ENCODE measurements at places on chromosomes 4 and X.

GRCh38 chr4:957581-958313, 15.6 kb downstream of the DGKQ start:
- DNase-seq: no peak

DNA sequence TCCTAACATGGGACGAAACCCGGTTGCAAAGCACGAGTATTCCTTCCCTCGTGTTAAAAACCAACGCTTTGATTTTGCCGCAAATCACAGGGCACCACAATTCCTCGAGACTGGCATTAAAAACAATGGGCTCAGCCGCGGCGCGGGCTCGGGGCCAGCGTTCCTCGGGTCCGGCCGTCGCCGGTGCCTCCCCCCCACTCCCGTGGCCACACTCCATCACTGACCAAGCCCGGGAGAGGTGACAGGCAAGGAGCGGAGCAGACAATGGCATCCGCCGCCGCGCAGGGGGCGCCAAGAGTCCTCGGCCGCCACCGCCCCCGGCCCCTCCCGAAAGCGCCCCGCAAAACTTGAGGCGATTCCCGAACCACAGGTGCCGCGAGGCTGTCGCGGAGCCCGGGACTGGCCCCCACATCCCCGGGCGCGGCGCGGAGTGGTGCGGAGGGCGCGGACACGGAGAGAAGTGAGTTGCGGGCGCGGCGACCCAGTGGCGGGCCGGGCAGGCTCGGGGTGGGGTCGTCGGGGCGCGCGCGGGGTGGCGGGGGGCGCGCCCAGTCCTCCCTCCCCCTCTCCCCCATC, 445 bp downstream of the AP1S2 start:
- DNase-seq: peak; percentile 12

- DNase-seq: no peak
Measured at GRCh38 chr4:10690185-10690907, 5.8 kb upstream of the CLNK start.

- no peak for DNase-seq
Measured at GRCh38 chrX:153561337-153561736, 37.6 kb downstream of the CCNQ start.

DNA sequence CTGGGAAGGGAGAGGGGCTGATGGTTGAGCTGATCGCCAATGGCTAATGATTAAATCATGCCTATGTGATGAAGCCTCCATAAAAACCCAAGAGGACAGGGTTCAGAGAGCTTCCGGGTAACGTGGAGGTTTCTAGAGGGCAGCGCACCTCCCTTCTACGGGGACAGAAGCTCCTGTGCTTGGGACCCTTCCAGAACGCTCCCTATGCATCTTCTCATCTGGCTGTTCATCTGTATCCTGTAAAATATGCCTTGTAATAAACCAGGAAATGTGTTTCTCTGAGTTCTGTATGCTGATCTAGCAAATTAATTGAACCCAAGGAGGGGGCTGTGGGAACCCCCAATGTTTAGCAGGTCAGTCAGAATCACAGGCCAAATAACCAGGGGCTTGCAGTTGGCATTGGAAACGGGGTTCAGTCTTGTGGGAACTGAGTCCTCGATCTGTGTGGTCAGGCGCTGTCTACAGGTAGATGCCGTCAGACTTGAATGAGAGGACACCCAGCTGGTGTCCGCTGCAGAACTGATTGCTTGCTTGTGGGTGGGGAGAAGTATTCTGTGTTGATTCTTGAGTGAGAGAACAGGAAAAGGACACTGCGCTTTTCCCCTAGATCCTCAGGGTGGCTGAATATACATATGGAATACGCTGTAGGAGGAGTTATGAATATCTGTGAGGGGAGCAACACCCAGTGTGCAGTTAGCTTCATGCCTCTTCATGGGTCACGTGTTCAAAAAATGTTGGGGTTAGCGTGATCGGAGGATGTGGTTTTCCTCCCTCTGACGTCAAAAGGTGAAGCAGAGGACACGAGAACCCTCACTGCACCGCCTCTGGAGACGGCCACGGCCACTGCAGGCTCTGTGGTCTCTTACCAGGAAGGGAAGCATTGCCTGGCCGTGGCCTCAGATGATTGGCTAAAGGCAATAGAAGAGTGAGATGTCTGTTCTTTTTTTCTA, 29.2 kb downstream of the HTT-AS start:
- peak; percentile 76 for DNase-seq

- DNase-seq: no peak
Measured at GRCh38 chrX:40727093-40727492, 8.2 kb downstream of the MED14 start.

GRCh38 chrX:151624677-151625076, 61.2 kb downstream of the PASD1 start:
- no peak for DNase-seq

DNA sequence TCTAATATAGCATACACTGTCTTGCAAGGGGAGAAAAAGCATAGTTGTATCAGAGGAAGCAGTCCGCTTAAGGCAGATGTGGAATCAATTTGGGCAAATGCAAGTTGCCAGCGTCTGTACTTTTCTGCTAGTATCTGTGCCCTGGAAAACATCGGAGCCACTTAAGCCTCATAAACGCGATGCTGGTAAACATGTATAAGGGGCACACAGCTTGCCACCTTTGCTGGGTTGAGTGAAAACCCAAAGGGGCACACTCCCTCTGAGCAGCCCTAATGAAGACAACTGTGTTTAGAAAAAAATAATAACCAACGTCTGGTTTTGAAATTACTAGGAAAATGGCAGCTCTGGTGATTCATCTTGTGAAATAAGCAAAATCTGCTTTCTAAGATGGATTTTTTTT, 24.3 kb downstream of the SMIM20 start:
- DNase-seq: no peak

DNA sequence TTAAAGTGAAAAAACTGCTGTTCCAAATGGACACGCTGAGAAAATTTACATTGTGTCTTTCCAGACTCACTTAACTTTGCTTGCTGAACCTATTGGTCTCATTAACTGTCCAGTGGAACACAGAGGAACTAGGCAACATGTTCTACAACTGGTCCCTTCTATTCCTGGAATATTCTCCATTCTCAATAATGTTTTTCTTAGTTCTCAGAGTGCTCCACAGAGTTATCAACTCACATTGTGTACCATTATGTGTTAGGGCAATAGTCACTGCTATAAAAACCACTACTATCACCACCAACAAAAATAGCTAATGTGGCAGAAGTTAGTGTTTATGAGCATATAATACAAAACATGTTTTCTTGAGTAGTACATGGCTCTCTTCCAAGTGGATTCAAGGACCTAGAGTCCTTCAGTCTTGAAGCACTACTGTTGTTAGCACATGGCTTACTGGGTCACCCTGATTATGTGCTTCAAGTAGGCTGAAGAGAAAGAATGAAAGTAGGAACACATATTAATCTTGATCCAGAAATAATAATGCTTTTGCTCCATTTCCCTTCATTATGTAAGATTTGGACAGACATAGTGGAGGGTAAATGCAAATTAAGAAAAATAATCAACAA, 865.3 kb upstream of the HS3ST1 start:
- no peak for DNase-seq

DNA sequence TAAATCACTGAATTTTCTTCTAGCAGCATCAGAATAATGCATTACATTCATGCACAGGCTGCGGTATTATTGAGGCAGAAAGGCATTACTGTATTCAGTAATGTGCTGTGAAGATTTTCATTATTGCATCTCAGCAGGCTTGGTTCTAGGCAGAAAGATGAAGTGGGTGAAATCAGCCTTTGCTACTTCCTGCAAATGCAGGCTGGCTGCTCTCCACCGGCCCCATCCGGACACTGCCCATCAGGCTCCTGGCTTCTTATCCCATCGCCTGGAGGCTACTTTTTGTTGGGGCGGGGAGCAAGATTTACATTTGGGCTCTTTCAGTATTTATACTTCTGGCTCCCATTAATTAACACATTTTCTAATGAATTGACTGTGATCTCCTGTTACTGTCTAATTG, 117.8 kb downstream of the FRAS1 start:
- no peak for DNase-seq

DNA sequence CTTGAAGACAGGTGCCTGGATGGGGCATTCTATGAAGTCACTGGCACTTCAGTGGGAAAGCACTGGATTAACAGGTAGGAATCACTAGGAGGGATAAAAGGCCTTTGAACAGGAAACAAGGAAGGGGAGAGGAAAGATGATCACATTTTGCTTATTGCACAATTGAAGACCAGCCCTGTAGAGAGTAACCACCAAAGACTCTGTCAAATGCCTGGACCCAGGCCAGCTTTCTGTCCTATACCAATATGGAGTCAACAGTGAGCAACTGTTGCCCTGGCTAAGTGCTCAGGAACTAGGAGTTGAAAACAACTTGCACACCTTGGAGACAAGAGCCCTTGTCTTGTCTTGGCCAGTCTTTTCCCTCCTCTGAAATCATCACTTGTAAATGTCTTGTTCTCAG, 14.1 kb upstream of the RTL3 start:
- no peak for DNase-seq
